ENCODE measurements at places on chromosomes 5 and 9.
A peak's percentile ranks its signal among the peaks of the same experiment; 100 is the strongest.

- no peak for DNase-seq
These were observed 18.0 kb downstream of the POLR1E start for GRCh38 chr9:37503736-37504135.

- no peak for DNase-seq
These were observed 83.0 kb downstream of the NDUFS4 start for GRCh38 chr5:53643445-53643844.

DNA sequence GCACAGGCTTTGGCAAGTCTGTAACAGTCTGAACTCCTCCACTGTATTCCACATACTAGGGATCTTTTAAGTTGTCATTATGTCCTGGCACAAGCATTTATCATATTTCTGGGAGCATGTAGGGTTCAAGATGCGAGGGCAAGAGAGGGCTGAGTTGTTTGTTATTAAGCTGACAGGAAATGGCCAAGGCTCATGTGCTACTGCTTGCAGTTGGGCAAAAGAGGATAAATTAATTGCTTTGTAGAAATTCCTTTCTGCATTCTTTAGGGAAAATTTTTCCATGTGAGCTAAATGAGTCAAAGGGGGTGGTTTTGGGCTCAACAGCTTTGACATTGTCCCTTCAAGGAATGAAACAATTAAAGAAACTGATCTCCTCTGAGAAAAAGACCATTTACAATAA lies 35.4 kb downstream of the DOCK8 start:
- DNase-seq: peak; percentile 11

DNA sequence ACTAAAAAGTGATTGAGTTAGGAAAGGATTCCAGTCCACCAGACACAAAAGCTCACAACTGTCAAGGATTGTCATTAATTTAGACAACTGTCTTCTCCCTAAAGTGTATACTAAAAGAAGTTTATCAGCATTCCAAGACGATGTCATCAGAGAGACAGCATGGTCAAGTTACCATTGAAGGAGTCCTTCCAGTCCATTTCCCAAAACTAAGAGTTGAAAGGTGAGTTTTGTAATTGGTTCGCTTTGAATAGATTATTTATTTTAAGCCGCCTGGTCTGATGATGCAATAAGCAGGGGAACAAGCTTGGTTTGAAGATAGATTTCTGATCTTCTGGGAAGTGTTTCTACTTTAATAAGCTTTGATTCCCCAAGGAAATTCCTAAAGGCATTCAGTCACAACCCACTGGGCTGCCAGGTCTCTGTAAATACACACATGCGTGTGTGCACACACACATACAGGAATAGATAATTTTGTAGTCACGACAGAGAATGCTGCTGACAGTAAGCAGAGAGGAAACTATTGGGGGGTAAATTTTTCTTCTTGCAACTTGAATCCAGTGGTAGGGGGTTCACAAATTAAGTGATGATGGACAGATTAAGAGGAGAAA lies 234.8 kb downstream of the PIK3R1 start:
- no peak for DNase-seq

GRCh38 chr9:120698766-120699165 lies 15.5 kb downstream of the MEGF9 start:
- no peak for DNase-seq

GRCh38 chr9:134891713-134892112 lies 11.1 kb downstream of the FCN2 start:
- DNase-seq: no peak

GRCh38 chr5:87156631-87157030 lies 111.1 kb upstream of the RASA1 start:
- DNase-seq: no peak

- no peak for DNase-seq
These were observed 365.7 kb downstream of the OSTF1 start for GRCh38 chr9:75454043-75454442.

DNA sequence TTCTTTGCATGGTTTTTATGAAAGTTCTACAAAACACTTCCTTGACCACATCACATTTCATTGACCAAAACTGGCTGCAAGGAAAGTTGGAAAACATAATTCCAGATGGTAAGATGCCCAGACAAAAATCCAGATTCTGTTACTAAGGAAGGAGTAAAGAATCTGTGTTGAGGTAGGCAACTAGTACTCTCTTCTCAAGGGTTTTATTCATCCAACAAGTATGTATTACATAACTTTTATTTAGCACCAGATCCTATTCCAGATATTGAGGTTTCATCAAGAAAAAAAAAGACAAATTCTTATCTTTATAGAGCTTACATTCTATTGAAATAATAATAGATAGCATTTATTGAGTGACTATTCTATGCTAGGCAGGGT lies 43.2 kb upstream of the UGCG start:
- no peak for DNase-seq

GRCh38 chr5:75460942-75461610 lies 50.4 kb downstream of the CERT1 start:
- DNase-seq: no peak

GRCh38 chr5:74624931-74625505 lies 15.5 kb downstream of the ENC1 start:
- no peak for DNase-seq

DNA sequence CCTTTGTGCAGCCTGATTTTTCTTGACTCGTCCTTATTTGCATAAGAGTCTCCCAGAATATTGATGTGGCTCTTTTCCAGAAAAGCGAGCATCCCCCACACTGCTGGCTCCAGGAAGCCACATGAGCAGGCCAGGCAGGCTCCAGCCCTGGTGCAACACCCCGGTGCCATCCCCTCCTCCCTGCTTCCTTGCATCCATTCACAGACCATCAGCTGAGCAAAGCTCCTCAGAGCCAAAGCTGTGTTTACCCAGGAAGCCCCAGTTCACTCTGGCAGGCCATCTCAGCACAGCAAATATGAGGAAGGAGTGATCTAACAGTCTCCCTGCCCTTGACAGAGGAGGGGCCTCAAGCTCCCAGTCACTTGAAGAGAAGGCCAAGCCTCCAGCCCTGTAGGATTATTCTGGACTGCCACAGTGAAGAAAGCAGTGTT lies 34.4 kb downstream of the INSYN2B start:
- DNase-seq: peak; percentile 92

DNA sequence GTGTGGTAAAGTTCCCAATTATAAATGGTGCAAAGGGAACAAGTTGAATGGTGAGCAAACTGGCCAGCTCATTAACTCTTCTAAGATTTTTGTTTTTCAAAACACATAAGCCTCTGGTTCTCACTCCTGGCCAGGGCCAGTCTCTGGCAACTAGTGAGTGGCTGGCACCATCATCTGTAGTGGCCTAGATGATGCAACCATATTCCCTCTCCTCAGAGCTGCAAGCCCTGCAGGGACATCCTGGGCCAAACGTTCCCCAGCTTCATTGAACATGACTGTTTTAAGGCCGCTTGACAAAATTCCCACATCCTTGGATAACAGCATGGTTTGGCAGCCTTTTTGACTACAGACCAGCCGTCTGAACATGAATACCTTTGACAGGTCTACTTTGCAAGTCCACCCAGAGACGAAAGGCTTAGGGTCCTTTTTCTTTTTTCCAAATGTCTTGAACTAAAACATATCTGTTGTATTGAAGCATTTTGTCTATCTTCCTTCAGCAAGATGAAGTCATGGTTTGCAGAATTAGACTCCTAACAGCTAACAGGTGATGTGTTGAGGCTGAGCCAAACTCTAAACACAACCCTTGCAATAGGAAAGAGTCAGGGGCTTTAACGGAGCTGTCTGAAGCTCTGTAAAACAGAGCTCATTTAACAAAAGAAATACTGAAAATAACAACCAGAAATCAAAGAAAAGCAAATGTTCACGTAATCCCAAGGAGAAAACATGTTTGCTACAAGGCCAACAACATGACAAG lies 23.8 kb downstream of the MACROH2A1 start:
- no peak for DNase-seq

GRCh38 chr9:130446101-130446861 lies 1.5 kb downstream of the ASS1 start:
- peak; percentile 88 for DNase-seq

DNA sequence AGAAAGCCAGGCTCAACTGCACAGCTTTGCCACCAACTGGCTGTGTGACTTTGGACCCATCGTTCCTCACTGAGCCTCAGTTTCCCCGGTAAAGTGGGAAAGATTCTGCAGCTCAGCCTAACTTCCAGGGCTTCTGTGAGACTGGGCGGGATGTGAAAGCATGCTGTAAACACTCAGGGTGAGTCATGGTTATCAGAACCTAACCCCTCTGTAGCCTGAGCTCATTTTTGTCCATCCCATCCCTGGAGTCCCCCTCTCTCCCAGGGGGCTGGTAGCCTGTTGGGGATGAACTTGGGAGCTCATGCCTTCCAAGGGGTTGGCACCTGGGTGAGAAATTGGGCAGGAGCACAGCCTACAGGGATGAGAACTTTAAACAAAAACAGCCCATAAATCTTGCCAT lies 2.3 kb downstream of the CCDC69 start:
- DNase-seq: no peak

DNA sequence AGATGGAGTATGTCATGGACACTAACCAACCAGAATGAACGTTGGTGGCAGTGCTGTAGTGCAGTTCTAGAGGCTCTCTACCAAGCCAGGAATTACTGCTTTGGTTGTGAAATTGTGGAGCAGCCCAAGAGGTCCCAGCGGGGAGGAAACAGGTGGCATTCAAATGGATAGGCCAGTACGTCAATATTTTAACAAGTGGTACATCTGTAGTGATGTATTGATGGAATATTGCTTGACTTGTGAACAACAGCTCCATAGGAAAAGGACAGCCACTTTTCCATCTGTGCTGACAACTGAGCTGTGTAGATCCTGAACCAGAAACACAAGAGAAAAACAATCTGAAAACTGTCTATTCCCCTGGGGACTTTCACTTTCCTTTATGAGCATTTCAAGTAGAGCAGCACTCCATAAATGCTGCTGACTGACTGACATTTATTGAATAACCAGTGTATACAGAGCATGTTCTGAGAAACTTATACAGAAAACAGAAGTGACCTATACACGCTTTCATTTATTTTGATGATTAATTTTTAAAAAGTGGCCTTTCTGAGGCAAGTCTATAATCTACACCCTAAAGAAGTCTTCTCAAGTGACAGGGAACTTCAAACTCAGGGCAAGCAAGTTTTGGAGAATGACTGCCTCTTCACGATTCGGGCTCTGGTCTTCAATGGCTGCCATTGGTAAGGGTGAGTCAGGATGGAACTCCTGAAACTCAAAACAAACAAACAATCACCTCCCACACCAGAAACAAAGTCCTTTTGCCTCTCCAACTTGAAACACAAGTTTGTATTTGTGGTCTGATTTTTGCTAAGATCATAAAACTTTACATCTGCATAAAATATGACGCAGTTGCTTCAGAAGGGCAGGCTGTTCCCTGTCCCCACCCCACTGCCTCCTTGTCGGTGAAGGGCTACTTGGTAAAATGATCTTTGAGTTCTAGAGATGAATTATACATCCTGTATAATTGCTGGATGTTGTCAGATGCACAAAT lies 362.4 kb downstream of the NDUFS4 start:
- no peak for DNase-seq

DNA sequence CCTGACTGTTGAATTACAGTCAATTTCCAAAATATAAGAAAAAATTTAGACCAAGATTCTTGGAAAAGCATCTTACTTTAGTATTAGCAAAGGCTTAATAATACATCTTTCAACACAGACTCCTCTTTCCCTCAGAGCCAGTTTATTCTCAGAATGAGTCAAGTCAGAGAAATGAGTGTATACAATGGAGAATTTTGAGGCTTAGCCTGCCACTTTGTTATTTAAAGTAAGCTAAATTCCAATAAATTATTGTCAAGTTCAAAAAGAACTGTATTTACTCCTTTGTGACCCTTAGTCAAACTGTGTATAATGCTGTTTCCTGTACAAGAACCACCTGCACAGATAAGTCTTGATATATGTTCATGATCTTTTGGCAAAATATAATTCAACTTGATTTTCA lies 428.5 kb upstream of the ITGA1 start:
- no peak for DNase-seq

DNA sequence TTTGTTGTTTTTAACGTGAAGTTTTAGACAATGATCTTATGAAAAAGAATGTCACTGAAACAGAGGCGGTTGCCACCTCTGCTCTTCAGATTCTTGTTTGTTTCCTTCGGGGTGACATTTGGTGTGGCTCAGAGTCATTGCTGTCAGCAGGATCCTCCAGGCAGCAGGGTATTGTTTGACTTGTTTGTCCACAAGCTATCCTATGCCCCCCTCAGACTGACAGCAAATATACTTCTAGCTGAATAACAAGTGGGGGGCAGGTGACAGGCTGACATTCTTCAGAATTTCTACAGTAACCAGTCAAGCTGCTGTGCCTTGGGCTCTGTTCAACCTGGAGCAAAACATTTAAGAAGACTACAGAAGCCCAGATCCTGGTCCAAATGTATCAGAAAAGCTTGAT lies 383.3 kb downstream of the YTHDC2 start:
- no peak for DNase-seq

DNA sequence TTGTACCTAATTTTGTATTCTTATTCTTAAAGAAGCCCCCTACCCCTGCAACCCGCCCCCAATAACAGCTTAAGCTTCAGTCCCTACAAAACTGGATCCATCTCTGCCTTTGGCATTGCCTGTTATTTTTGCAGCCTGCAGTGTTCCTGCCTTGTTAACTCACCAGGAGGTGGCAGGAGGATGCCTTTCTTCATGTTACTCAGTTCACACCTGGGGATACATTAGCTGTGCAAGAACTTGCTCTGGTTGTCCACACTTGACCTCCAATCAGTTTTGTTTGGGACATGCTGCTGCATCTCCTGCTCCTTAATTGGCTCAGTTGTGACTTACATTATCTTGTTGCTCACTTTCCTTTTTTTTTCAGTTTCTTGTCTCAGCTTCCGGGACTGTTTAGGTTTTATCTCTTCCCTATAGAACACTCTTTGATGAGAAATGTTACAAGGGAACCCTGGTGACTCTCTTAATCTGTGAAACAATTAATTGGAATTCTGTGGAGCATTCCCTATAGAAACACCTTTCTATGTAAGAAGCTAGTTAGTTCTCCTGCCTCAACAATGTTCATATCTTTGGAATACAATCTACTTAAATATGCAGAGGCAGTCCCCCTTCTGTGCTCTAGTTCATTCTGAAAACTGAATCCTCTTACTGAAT lies 467.7 kb upstream of the ACO1 start:
- no peak for DNase-seq

DNA sequence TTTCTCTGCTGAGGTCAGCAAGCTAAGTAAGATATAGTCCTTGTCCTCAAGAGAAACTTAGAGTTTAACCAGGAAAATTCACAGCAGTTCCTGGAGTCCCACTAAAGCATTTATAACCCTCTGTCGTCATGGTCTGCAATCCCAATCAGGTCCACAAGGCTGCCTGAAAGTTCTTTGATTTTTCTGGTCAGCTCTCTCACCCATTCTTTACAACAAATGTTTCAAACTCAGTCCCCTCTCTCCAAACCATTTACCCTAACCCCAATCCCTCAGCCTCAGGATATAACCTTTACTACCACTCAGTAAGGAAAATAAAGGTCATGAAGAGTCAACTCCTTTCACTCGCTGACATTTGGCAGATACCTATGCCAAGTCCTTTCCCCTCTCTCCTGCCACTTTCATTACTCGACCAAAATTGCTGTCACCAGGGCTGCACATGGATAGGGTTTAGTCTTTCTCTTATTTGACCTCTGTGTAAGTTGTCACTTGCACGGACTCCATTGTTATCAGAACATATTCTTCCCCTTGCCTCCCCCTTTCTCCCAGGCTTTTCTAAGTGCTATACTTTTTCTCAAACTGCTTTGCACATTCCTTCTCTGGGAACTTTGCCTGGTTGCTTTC lies 936.6 kb downstream of the NR2F1-AS1 start:
- no peak for DNase-seq

- no peak for DNase-seq
These were observed 87.3 kb downstream of the HRH2 start for GRCh38 chr5:175745210-175745609.

- no peak for DNase-seq
These were observed 58.1 kb downstream of the LRSAM1 start for GRCh38 chr9:127509261-127509954.

GRCh38 chr5:156949424-156949823 lies 13.6 kb downstream of the TIMD4 start:
- DNase-seq: no peak

All from GM04503 (cell line).